ENCODE measurements at places on chromosomes 2 and 18.

- no peak for DNase-seq
These were observed 31.1 kb downstream of the EPAS1 start for GRCh38 chr2:46328291-46328690.

DNA sequence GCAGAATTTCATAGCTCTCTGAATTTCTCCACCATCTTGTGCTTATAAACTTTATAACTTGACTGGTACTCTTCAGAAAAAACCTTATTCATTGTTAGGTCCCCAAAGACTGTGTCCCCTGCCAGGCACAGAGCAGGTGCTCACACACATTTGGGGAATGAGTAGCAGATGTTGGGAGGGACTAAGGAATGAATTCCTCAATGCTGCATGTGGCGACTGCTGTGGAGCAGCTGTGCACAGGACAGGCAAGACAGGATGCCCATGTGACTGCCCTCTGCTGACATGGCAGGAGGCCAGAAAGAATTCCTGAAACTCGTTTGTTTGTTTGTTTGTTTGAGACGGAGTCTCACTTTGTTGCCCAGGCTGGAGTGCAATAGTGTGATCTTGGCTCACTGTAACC is 122.3 kb upstream of the ITGA6 start:
- no peak for DNase-seq

GRCh38 chr2:229689307-229689839 is 25.0 kb downstream of the DNER start:
- no peak for DNase-seq

GRCh38 chr2:217249121-217250012 is 389.5 kb upstream of the TNP1 start:
- peak; percentile 10 for DNase-seq

- no peak for DNase-seq
These were observed 294.5 kb downstream of the CNTNAP5 start for GRCh38 chr2:124319577-124319976.

GRCh38 chr2:215736653-215737290 is 276.6 kb downstream of the MREG start:
- DNase-seq = no peak

All from right kidney (tissue), 9 donors.